ENCODE measurements at places on chromosomes 12 and 14. TPM values are rescaled to one million over a fixed set of nuclear protein-coding genes. Genes with fewer than 3 reads are reported as not detected.

The GMFB gene
- 64.8 TPM for total RNA-seq

The TGFB3 gene
- 5.5 TPM for total RNA-seq

The KRT6C gene
- total RNA-seq: not detected

The PAX9 gene
- total RNA-seq: not detected

The RDH11 gene
- total RNA-seq: 79.9 TPM

The EIF2S3B gene
- total RNA-seq: 0.96 TPM
